Activated B cell treated with CpG ODN at 0.5 μM for 24 hours (primary cell): ENCODE measurements at places on chromosomes 16 and 17. TPM values are rescaled to one million over a fixed set of nuclear protein-coding genes. Genes with fewer than 3 reads are reported as not detected.

- no peak for DNase-seq
- peaks cover 36% of the 10 kb centered on the region for H3K36me3 ChIP-seq
- no peaks in the 10 kb centered on the region for H3K27me3 ChIP-seq
Observed at GRCh38 chr16:67862623-67863583, 9.9 kb upstream of the EDC4 start.

DNA sequence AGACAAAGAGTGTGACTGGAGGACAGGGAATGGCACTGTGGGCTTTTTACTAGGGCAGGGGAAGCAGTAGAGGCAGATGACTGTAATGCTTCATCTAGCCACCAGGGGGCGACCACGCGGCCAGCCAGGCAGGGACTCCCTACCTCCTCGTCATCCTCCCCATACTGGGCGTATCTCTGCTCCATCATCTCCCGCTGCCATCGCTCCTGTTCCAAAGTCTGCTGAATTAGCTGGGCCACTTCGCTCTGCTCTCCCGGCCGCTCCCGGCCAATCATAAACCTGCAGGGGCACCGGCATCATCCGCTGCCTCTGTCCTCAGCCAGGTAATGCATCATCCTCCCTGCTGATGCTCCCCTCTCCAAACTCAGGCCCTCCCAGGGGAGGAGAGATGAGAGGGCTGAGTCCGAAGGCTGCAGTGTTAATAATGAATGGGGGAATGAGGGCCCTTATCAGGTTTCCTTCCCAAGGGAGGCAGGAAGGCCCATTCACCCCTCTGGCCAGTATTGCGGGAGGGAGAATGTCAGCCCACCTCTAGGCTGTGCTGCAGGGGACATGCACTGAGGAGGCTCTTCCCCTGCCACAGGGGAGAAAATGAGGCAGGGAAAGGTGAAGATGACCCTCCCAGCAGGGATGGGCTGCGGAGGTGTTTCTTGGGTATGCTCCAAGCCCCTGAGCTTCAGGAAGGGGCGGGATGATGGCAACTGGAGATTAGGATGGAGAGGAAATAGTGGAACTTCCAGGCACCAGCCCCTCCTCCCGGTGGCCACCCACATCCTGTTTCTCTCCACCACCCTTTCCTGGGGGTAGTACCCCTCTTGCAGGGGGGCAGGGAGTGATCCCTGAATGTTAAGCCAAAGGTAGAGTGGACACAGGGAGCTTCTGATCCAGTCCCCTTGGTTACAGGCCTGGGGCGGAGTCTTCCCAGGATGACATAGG, 10.3 kb upstream of the SAMD14 start:
- DNase-seq = peak; percentile 76
- H3K27me3 ChIP-seq = no peaks in the 10 kb centered on the region
- peak overlapping the region; percentile 41 for H3K4me3 ChIP-seq

DNA sequence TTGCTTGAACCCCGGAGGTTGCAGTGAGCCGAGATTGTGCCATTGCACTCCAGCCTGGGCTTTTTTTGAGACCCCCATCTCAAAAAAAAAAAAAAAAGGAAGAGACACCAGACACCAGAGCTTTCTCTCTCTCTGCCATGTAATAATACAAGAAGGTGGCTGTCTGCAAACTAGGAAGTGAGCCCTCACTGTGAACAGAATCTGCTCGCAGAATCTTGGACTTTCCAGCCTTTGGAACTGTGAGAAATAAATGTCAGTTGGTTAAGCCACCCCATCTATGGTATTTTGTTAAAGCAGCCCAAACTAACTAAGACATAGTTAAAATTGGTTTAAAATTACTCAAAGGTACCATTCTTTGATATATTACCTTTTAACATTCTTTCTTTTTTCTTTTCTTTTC, 10.1 kb upstream of the STX1B start:
- DNase-seq = no peak
- H3K4me3 ChIP-seq = no peak overlapping the region
- H3K27ac ChIP-seq = no peak overlapping the region
- no peaks in the 10 kb centered on the region for H3K36me3 ChIP-seq
- no peaks in the 10 kb centered on the region for H3K4me1 ChIP-seq

DNA sequence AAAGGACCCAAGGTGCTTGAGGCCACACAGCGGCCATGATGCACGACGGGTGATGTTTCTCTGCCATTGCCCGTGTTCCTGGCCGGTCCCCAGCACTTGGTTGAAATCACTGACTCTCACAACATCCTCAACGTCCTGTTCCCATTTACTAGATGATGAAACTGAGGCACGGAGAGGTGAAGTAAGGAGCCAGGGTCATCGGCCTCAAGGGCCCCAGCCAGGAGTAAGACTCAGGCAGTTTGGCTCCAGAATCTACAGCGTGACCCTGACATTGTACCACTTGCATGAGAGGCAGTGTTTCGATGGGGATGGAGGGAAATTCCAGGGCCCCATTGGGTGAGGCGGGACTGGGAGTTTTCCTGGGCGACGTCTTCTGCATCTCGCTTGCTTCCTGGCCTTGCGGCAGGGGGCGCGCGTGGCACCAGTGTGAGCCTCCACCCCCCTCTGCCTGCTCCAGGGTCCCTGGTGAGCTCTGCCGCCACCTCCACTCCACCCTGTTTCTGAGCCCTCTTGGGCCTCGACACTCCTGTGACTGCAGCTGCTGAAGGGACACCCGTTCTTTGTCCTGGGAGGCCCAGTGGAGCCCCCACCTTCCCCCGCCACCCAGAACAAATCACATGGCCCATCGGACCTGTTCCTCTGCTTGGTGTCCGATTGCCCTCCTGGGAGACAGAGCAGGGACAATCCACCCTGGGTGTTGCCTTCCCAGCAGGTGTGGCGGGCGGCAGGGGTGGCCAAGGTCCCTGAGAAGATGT, 133.0 kb upstream of the GSE1 start:
- H3K27ac ChIP-seq = no peak overlapping the region
- DNase-seq = peak; percentile 49
- no peak overlapping the region for H3K4me3 ChIP-seq

- H3K36me3 ChIP-seq = no peaks in the 10 kb centered on the region
- no peak for DNase-seq
- no peak overlapping the region for H3K4me3 ChIP-seq
- H3K27ac ChIP-seq = no peak overlapping the region
- H3K27me3 ChIP-seq = no peaks in the 10 kb centered on the region
Observed at GRCh38 chr16:65312795-65313194, 190.9 kb upstream of the CDH11 start.

- no peaks in the 10 kb centered on the region for H3K36me3 ChIP-seq
- no peaks in the 10 kb centered on the region for H3K4me1 ChIP-seq
- no peaks in the 10 kb centered on the region for H3K27me3 ChIP-seq
- H3K4me3 ChIP-seq = no peak overlapping the region
- H3K27ac ChIP-seq = no peak overlapping the region
- no peak for DNase-seq
Observed at GRCh38 chr17:70483624-70484023, 314.3 kb downstream of the KCNJ2 start.

GRCh38 chr17:17119533-17119932, 77.3 kb downstream of the MPRIP start:
- no peaks in the 10 kb centered on the region for H3K27me3 ChIP-seq
- H3K36me3 ChIP-seq = peaks cover 2% of the 10 kb centered on the region
- peaks cover 89% of the 10 kb centered on the region for H3K4me1 ChIP-seq
- peak overlapping the region; percentile 53 for H3K27ac ChIP-seq

GRCh38 chr17:80845069-80845862, 146.4 kb upstream of the CHMP6 start:
- H3K36me3 ChIP-seq = peaks cover 25% of the 10 kb centered on the region
- DNase-seq = no peak
- peaks cover 36% of the 10 kb centered on the region for H3K4me1 ChIP-seq
- no peaks in the 10 kb centered on the region for H3K27me3 ChIP-seq

- no peak overlapping the region for H3K4me3 ChIP-seq
- H3K36me3 ChIP-seq = peaks cover 8% of the 10 kb centered on the region
- H3K27me3 ChIP-seq = no peaks in the 10 kb centered on the region
- DNase-seq = no peak
Observed at GRCh38 chr16:30548416-30549253, 9.5 kb downstream of the ZNF764 start.

- H3K27me3 ChIP-seq = no peaks in the 10 kb centered on the region
- H3K4me3 ChIP-seq = peak within 1 kb of the TSS; percentile 83
- peak; percentile 81 for DNase-seq
Observed at GRCh38 chr17:80991645-80992076, at the start of gene CHMP6. TSS of gene CHMP6 (plus strand) at chr17:80991841. CDS start at chr17:80991919, 78 bp downstream.

DNA sequence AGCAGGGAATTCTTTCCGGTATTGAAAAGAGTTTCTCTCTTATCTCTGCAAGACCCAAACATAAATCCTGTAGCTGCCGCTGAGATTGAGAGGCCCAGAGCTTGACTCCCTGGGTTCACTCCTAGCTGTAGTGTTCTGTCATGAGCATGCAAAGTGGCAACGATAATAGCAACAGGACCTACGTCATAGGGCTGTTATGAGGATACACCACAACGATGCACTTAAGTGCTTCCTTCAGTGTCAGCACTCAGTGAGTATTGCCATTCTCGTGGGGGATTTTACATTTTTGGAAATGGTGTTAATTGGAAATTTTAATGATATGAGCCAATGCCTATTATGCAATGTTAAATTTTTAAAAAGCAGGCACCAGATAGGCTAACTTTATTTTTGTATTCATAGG, 199.8 kb downstream of the CYLD start:
- H3K36me3 ChIP-seq = no peaks in the 10 kb centered on the region
- peaks cover 2% of the 10 kb centered on the region for H3K27me3 ChIP-seq
- no peak overlapping the region for H3K4me3 ChIP-seq
- H3K27ac ChIP-seq = no peak overlapping the region

- no peak overlapping the region for H3K4me3 ChIP-seq
- no peak overlapping the region for H3K27ac ChIP-seq
- H3K36me3 ChIP-seq = no peaks in the 10 kb centered on the region
- H3K4me1 ChIP-seq = peaks cover 33% of the 10 kb centered on the region
- DNase-seq = no peak
- H3K27me3 ChIP-seq = peaks cover 4% of the 10 kb centered on the region
Observed at GRCh38 chr17:74608511-74608910, 15.0 kb downstream of the CD300E start.

- peaks cover 9% of the 10 kb centered on the region for H3K4me1 ChIP-seq
- no peak overlapping the region for H3K27ac ChIP-seq
- no peak for DNase-seq
- no peak overlapping the region for H3K4me3 ChIP-seq
Observed at GRCh38 chr16:20866145-20866772, 33.9 kb downstream of the DCUN1D3 start.

- no peak overlapping the region for H3K27ac ChIP-seq
- no peaks in the 10 kb centered on the region for H3K4me1 ChIP-seq
- H3K36me3 ChIP-seq = peaks cover 98% of the 10 kb centered on the region
- no peak overlapping the region for H3K4me3 ChIP-seq
- no peak for DNase-seq
- H3K27me3 ChIP-seq = no peaks in the 10 kb centered on the region
Observed at GRCh38 chr17:28698253-28698941, 13.3 kb downstream of the PROCA1 start.

Gene WFIKKN1
- total RNA-seq = 0.42 and 0.47 TPM in 2 replicates

Gene NOG
- total RNA-seq = not detected in 2 replicates

Gene MYO15B
- total RNA-seq = 207 and 264 TPM in 2 replicates

Gene KCNAB3
- 10.8 and 12.9 TPM in 2 replicates for total RNA-seq

Gene KCNJ16
- not detected in 2 replicates for total RNA-seq
